ENCODE measurements at places on chromosomes 3 and 15.

DNA sequence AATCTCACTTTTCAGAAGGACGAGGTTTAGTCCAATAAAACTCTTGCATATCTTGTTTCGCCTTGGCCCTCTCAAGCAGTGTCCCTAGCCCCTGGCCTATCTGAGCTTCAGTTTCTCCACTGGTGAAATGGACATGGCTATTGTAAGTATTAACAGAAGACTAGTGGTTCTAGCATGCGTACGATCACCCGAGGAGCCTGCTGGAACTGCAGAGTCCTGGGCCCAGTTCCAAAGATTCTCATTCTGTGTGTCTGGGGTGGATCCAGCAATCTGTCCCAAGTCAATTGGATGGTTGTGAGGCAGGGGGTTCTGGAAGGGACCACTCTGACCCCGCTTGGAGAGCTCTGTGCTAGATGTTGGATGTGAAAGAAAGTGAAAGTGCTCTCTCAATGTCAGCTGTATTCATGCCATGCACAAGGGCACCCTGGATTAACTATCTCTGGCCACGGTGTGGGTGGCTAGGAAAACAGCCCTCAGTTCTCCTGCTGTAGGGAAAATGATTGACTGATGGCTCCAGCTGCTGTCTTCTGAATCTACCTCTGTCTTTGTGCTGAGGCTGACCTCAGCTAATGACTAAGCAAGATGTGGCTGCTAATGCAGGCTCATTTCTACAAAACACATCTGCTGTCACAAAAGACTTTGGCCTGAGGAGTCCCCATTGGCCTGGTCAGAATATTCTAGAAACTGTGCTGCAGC lies 1.9 kb upstream of the PLA1A start:
- no peak overlapping the region for H3K4me3 ChIP-seq
- no peaks in the 10 kb centered on the region for H3K4me1 ChIP-seq
- no peak for DNase-seq
- no peaks in the 10 kb centered on the region for H3K36me3 ChIP-seq
- H3K27ac ChIP-seq: no peak overlapping the region

DNA sequence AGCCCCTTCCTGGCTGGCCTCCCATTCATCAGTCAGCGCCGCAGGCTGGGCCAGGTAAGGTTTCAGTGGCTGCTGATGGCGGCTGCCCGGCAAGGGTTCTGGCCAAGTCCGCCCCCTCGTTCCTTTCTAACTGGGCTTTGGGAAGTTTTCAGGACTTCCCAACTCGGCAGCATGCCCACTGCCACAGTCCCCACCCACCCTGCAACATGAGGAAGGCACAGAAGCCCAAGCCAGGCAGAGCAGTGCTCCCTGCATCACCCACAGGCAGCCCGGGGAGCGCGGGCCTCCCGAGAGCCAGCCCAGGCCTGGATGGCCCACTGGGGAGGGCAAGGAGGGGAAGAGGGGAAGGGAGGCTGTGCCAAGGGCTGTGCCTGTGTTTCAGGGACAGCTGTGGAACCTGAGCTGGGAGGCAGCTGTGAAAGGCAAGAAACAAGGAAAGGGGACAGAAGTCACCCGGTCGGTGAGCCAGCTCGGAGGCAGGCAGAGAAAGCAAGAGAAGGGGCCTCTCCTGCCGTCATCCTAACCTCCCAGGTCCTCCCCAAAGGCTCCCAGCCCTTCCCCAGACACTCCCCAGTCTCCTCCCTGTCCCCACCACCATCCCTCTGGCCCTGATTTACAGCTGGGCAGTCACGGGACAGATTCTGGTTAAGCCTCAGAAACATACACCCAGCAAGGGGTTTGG lies 73.9 kb downstream of the CPN2 start:
- no peak overlapping the region for H3K4me3 ChIP-seq
- DNase-seq: peak; percentile 45
- H3K4me1 ChIP-seq: no peaks in the 10 kb centered on the region

DNA sequence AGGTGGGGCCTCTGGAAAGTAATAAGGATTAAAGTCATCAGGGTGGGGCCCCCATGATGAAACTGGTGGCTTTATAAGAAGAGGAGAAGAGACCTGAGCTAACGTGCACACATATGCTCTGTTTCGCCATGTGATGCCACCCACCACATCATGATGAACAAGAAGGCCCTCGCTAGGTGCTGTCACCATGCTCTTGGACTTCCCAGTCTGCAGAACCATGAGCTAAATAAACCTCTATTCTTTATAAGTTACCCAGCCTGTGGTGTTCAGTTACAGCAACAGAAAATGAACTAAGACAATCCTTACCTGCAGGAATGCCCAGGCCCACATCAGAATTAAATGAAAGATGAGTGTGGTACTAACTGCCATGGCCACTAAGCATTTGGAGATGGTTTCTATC lies 79.8 kb downstream of the ADCY5 start:
- no peak overlapping the region for H3K27ac ChIP-seq
- no peaks in the 10 kb centered on the region for H3K27me3 ChIP-seq
- H3K4me3 ChIP-seq: no peak overlapping the region
- no peaks in the 10 kb centered on the region for H3K4me1 ChIP-seq
- DNase-seq: no peak
- H3K36me3 ChIP-seq: no peaks in the 10 kb centered on the region

DNA sequence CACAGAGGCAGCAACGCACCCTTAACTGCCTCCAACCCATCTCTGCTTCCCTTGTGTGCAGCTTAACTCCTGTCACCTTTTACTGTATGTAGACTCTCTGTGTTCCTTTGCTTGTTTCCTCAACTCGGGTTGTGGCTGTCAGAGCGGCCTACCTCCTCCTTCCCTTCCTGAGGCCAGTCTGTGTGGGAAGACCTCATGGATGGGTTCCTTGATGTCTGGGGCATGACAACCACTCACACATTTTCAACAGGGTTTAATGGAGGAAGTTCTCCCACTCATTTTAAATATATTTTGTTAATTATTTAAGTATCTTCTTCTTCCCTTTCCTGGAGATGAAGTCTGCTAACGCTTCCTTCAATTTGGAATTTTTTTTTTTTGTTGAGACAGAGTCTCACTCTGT lies 1.8 kb upstream of the CSPG5 start:
- peaks cover 32% of the 10 kb centered on the region for H3K27me3 ChIP-seq
- no peaks in the 10 kb centered on the region for H3K4me1 ChIP-seq
- no peaks in the 10 kb centered on the region for H3K36me3 ChIP-seq
- no peak overlapping the region for H3K27ac ChIP-seq
- no peak for DNase-seq

- DNase-seq: no peak
- no peak overlapping the region for H3K27ac ChIP-seq
- no peaks in the 10 kb centered on the region for H3K27me3 ChIP-seq
- H3K4me1 ChIP-seq: no peaks in the 10 kb centered on the region
Measured at GRCh38 chr15:71410347-71410746, 295.1 kb downstream of the THSD4 start.

DNA sequence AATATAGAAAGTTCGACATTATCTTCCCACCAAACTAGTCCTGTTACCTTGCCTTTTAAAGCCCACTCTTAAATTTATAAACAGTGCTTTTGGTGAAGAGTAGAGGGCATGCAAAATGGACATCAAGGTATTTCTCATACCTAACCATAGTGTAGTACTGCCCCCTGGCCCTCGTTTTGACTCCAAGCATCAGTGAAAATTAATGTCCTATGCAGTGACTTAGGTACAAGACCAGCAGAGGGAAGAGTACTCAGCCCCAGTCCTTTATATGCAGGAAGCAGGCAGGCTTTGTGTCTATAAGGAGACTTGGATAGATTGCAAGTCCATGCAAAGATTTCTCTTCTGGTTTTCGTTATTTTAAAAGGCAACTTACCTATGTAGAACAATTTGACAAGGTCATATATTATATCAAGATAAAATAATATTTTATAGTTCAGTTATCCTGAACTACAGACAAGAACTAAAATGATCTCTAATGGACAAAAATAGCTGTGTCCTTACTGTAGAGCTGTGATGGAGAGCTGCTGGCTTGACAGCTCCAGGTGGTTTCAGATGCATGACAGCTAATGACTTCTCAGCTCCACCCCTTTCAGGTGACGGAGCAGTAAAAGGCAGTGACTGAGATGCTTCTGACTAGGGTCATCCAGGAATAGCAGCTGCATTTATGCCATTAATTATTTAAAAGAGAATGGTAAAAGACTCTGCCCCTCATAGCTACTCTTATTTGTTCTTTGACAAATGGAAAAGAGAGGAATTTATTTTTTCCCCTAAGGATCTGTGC lies 646.1 kb downstream of the SQOR start:
- H3K27me3 ChIP-seq: peaks cover 15% of the 10 kb centered on the region
- no peak for DNase-seq
- H3K4me1 ChIP-seq: no peaks in the 10 kb centered on the region
- H3K4me3 ChIP-seq: no peak overlapping the region

DNA sequence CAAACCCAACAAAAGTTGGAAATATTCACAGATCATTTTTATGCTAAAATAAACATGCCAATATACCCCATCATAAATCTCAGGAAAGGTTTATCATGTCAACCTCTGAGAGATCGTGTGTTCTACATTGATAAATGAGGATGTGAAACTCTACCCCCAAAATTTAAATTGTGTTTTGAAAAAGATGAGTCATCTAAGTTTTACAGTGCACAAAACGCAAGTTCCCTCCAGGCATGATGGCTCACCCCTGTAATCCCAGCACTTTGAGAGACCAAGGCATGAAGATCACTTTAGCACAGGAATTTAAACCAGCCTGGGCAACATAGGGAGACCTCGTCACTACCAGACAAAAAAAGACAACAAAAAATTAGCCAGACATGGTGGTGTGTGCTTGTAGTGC lies 1487.0 kb upstream of the GBE1 start:
- H3K36me3 ChIP-seq: no peaks in the 10 kb centered on the region
- no peak for DNase-seq
- no peak overlapping the region for H3K27ac ChIP-seq
- H3K4me1 ChIP-seq: no peaks in the 10 kb centered on the region
- H3K27me3 ChIP-seq: no peaks in the 10 kb centered on the region

- no peaks in the 10 kb centered on the region for H3K36me3 ChIP-seq
- H3K27me3 ChIP-seq: peaks cover 29% of the 10 kb centered on the region
- H3K4me1 ChIP-seq: no peaks in the 10 kb centered on the region
- H3K4me3 ChIP-seq: no peak overlapping the region
- H3K27ac ChIP-seq: no peak overlapping the region
Measured at GRCh38 chr15:92599394-92599970, 56.1 kb downstream of the FAM174B start.

GRCh38 chr3:37969596-37970100 lies 20.9 kb upstream of the VILL start:
- H3K27me3 ChIP-seq: no peaks in the 10 kb centered on the region
- no peak overlapping the region for H3K4me3 ChIP-seq
- no peak for DNase-seq
- H3K4me1 ChIP-seq: no peaks in the 10 kb centered on the region

DNA sequence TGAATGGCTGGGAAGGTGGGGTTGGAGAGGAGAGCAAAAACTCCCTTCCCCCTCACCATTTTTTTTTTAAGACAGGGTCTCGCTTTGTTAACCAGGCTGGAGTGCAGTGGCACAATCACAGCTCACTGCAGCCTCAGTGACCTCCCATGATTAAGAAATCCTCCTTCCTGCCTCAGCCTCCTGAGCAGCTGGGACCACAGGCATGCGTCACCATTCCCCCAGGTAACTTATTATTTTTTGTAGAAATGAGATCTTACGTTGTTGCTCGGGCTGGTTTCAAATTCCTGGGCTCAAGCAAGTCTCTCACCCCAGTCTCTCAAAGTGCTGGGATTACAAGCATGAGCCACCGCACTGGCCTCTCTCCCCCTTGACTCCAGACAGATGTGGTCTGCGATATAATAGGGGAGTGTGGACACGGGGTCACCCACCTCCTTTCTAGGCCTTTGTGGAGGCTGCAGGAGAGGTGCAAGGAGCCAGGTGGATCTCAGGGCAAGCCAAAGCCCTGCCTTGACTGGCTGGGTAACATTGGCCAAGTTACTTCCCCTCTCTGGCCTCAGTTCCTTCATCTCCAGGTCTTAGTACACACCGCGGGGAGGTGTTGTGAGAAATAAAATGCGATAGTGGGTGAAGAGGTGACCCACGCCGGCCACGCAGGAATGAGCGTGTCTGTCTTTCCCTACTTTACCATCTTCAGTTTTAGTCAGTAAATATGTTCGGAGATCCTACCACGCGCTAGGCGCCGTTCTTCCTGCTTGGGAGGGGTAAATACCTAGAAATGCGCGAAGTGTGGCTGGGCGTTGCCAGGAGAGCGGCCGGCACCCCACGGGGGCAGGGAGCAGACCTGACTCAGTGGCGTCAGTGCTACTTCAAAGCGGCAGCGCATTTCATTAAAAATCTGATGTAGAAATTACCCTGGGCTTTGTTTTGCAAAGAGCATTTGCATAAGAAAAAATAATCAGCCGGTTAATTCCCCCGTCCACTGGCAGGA lies 20.2 kb upstream of the CORO2B start:
- H3K36me3 ChIP-seq: no peaks in the 10 kb centered on the region
- no peak overlapping the region for H3K27ac ChIP-seq

DNA sequence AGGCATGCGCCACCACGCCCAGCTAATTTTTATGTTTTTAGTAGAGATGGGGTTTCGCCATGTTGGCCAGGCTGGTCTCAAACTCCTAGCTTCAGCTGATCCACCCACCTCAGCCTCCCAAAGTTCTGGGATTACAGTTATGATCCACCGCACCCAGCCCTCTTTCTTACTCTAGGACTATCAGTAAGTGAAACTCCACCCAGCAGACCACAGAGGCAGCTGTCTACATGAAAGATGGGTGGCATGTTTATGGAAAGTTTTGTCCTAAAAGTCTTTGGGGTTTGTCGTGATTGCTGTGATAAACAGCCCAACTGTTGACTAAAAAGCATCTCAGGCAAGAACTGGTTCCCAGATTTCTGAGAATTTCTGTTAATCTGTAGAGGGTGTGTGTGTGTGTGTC lies 10.9 kb downstream of the ARL6IP5 start:
- H3K27ac ChIP-seq: no peak overlapping the region
- no peak for DNase-seq
- no peaks in the 10 kb centered on the region for H3K27me3 ChIP-seq
- peaks cover 33% of the 10 kb centered on the region for H3K36me3 ChIP-seq

- H3K4me3 ChIP-seq: no peak overlapping the region
- no peaks in the 10 kb centered on the region for H3K36me3 ChIP-seq
- H3K4me1 ChIP-seq: no peaks in the 10 kb centered on the region
- DNase-seq: no peak
Measured at GRCh38 chr3:158738653-158739052, 6.4 kb upstream of the RARRES1 start.

GRCh38 chr3:84965141-84965540 lies 6.4 kb downstream of the CADM2 start:
- DNase-seq: no peak
- no peaks in the 10 kb centered on the region for H3K4me1 ChIP-seq
- peaks cover 51% of the 10 kb centered on the region for H3K27me3 ChIP-seq
- H3K27ac ChIP-seq: no peak overlapping the region
- no peak overlapping the region for H3K4me3 ChIP-seq

DNA sequence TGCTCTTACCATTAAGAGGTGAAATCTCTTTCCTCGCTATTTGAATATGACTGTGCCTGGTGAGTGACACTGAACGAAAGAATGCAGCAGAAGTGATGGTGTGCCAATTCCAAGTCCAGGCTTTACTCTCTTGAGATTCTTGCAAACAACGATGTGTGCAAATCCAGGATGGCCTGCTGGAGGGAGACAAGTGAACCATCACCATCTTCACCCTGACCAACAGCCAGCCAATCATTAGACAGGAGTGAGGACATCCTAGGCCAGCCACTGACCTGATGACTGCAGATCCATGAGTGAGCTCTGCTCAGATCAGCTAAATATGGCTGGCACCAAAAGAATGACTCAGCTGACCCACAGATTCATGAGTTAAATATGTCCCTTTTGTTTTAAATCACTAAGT lies 878.0 kb downstream of the PDCD6IP start:
- no peaks in the 10 kb centered on the region for H3K4me1 ChIP-seq
- H3K27ac ChIP-seq: no peak overlapping the region
- H3K36me3 ChIP-seq: no peaks in the 10 kb centered on the region
- no peak for DNase-seq
